ENCODE measurements at places on chromosomes 6 and 20. TPM values are rescaled to one million over a fixed set of nuclear protein-coding genes. Genes with fewer than 3 reads are reported as not detected.

GRCh38 chr6:12333128-12333527, 43.0 kb downstream of the EDN1 start:
- DNase-seq: no peak

GRCh38 chr20:36541227-36541767, at the start of gene MYL9:
TSS of gene MYL9 (plus strand) at chr20:36541519. CDS start at chr20:36544885, 3,366 bp downstream.
- no peak for DNase-seq

GRCh38 chr6:68238097-68238601, 396.9 kb upstream of the ADGRB3 start:
- DNase-seq: peak; percentile 64

DNA sequence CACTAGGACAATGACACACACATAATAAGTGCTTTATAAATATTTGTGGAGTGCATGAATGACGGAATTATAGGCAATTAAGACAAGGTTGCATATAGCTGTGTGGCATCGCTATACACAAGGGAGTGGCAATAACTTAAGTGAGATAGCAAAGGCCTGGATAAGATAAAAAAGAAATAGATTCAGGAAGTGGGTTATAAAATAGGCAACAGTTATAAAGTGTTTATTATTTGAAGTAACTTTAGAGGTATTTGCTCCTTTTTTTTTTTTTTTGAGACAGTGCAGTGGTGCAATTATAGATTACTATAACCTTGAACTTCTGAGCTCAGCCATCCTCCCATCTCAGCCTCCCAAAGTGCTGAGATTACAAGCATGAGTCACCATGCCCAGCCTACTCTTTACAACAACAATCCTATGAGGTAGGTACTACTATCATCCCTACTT, 75.9 kb upstream of the LOC128125822 start:
- no peak for DNase-seq

GRCh38 chr6:32885698-32886286, 31.8 kb downstream of the PSMB9 start:
- DNase-seq: peak; percentile 48

DNA sequence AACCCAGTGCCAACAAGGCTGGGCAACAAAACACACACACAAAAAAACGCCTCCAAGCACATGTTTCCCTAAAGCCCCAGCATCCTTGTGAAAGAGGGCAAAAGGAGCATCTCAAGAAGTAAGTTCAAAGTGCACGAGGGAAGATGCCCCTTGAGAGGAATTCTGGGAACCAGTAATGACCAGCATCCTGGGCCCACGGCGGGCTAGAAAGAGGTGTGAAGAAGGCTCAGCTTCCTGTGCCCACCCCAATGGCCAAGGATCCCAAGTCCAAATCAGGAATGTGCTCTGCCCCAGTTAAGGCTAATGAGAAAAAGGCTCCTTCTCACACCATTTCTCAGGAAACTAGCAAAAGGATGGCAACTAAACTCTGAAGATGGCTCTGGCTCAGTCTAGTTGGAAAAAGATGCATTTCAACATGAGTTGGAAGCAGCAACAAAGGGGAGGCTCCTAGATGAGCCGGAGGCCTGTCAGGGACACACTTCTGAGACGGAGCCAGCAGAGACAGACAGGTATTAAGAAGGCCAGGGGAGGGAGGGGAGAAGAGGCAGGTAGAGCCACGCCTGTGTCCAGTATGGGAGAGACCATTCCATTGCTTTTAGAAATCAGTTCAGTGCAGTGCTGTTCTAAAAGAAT, 3.2 kb downstream of the RIMS4 start:
- no peak for DNase-seq

DNA sequence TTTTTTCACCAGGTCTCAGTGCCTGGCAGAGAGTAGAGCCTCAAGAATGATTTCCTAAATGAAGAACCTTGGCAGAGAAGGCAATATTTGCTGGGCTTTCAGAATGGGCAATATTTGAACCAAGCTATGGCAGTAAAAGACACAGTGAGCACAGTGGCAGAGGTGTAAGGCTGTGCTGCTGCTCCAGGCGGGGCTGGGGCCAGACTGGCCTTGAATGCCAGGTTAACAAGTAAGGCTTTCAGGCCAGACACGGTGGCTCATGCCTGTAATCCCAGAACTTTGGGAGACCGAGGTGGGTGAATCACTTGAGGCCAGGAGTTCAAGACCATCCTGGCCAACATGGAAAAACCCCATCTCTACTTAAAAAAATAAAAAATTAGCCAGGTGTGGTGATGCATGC, 8.5 kb upstream of the MYL9 start:
- DNase-seq: no peak

DNA sequence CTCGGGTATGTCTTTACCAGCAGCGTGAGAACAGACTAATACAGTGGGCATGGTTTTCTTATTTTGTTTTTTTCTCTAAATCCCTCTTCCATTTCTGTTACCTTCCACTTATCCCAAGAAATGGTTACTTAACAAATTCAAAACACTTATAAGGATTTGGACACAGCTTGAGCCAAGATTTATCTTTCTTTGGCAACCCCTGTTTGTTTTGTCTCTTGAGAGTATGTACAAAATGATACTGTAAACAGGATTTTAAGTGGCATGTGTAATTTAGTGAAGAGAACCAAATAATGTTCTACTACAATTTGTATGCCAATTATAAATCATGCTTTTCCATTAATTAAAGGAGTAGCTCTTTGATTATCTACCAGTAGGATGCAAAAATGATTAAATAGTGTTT, 51.4 kb downstream of the PPP1R14C start:
- DNase-seq: no peak

The PRR18 gene
- not detected for total RNA-seq
